ENCODE measurements at places on chromosomes 1 and 21. TPM values are rescaled to one million over a fixed set of nuclear protein-coding genes. Genes with fewer than 3 reads are reported as not detected.

Gene WNT2B
- 6.1 TPM for total RNA-seq

Gene GJA8
- not detected for total RNA-seq

Gene APCS
- not detected for total RNA-seq

Gene PEX10
- total RNA-seq, result 23.3 TPM

Gene FBLIM1
- total RNA-seq, result 17.4 TPM

Gene SLFNL1
- 0.66 TPM for total RNA-seq

Gene FCN3
- 10.5 TPM for total RNA-seq

Gene PTAFR
- 5.6 TPM for total RNA-seq

Gene EFNA1
- total RNA-seq, result 18.7 TPM

Gene AIRE
- total RNA-seq, result not detected

GRCh38 chr1:43227143-43227764 is 42.5 kb upstream of the TMEM125 start:
- H3K36me3 ChIP-seq, result no peaks in the 10 kb centered on the region
- DNase-seq, result peak; percentile 85
- no peaks in the 10 kb centered on the region for H3K4me1 ChIP-seq
- H3K27ac ChIP-seq, result no peak overlapping the region
- H3K4me3 ChIP-seq, result no peak overlapping the region

DNA sequence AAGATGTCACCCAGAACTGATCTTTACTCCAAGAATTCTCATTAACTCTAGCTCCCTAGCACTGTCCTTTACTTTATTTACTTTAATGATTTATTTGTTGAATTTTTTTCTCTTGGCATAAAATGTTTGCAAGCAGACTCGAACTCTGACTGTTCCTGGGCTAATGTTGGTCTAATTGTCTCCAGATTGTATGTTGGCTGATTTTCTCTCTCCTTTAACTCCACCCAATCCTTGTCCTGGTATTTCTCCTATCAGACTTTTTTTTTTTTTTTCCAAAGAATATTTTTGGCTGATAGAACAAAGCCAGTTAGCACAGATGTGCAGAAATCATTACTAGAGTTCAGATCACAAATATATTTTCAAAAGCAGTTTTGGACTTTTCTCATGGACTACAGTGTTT is 82.6 kb downstream of the ATF6 start:
- no peak overlapping the region for H3K27ac ChIP-seq
- H3K4me1 ChIP-seq, result no peaks in the 10 kb centered on the region
- H3K36me3 ChIP-seq, result no peaks in the 10 kb centered on the region
- DNase-seq, result no peak

DNA sequence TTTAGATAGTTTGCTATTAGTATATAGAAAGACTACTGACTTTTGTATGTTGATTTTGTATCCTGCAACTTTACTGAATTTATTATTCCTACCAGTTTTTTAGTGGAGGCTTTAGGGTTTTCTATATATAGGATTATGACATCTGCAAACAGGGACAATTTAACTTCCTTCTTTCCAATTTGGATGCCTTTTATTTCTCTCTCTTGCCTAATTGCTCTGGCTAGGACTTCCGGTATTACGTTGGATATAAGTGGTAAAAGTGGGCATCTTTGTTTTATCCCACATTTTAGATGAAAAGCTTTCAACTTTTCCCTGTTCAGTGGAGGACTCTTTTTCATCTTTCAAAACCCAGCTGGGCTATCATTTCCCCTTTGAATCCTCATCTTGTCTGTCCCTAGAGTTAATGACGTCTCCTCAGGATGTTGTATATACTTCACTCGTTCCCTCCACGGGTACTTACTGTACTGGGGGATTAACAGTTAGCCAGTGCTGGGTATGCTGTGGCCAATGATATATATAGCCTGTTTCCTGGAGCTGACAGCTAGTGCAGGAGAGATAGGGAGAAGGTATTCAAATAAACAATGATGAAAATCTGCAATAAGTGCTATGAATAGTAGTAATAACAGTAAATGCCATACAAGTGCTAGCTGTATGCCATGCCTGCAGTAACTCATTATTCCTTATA is 9.8 kb downstream of the ACOT11 start:
- DNase-seq, result no peak
- H3K4me1 ChIP-seq, result no peaks in the 10 kb centered on the region
- no peak overlapping the region for H3K4me3 ChIP-seq
- no peak overlapping the region for H3K27ac ChIP-seq
- no peaks in the 10 kb centered on the region for H3K27me3 ChIP-seq
- no peaks in the 10 kb centered on the region for H3K36me3 ChIP-seq

DNA sequence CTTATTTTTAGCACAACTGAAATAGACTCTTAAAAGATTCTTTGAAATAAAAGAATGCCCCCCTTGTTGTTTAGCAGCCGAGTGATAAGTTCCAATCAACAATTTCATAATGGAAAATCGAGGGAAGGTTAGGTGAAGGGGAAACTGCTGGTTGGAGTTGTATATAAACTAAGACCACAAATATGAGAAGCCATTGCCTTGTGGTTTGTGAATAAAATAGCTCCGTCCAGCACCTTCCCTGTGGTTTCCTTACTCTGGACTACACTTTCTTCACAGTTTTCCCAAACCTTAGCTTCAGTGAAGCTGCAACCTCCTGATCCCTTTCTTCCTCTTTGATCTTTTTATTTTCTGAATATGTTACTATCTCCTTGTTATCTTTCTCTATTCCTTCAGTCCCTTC is 6.7 kb upstream of the RAB3GAP2 start:
- H3K4me3 ChIP-seq, result no peak overlapping the region
- no peak overlapping the region for H3K27ac ChIP-seq
- DNase-seq, result no peak
- no peaks in the 10 kb centered on the region for H3K4me1 ChIP-seq
- H3K27me3 ChIP-seq, result no peaks in the 10 kb centered on the region

DNA sequence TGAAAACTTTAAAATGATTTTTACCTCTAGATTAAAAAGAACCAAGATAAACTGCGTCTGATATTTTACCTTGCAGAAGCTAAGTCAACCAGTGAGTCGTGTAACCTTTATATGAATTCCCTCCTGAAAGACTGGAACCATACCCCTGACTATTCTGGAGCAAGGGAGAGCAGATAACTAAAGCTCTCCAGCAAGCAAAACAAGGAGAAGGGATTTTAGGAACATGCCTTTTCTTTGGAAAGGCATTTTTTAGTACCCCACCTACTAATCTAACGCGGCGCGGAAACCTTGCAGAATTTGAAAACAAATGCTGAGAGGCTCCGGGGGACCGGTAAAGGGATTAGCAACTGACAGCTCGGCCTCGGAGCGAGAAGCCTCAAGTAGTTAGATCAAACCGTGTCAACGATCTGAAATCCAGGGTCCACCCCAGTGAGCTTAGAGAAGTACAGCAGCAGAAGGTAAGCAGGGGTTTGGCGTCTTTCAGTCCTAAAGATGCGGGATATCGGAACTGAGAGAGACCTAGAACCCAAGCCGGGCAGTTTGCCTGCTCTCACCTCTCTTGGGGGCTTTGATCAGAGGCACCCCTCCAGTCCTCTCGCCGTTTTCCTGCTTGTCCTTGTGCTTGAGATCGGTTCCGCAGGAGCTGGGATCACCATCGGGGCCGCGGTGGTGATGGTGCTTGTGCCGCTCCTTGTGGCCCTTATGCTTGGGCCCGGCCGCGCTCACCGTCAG is 954 bp downstream of the RSBN1 start:
- no peak for DNase-seq
- peak overlapping the region; percentile 86 for H3K4me3 ChIP-seq
- no peaks in the 10 kb centered on the region for H3K36me3 ChIP-seq
- no peaks in the 10 kb centered on the region for H3K27me3 ChIP-seq
- peak overlapping the region; percentile 96 for H3K27ac ChIP-seq
- H3K4me1 ChIP-seq, result no peaks in the 10 kb centered on the region

- no peaks in the 10 kb centered on the region for H3K4me1 ChIP-seq
- no peak for DNase-seq
- H3K4me3 ChIP-seq, result no peak overlapping the region
- no peaks in the 10 kb centered on the region for H3K36me3 ChIP-seq
- no peak overlapping the region for H3K27ac ChIP-seq
Measured at GRCh38 chr1:168085401-168085872, 51.3 kb downstream of the GPR161 start.

GRCh38 chr21:33688353-33688752 is 46.1 kb downstream of the ITSN1 start:
- H3K27ac ChIP-seq, result no peak overlapping the region
- H3K36me3 ChIP-seq, result no peaks in the 10 kb centered on the region

DNA sequence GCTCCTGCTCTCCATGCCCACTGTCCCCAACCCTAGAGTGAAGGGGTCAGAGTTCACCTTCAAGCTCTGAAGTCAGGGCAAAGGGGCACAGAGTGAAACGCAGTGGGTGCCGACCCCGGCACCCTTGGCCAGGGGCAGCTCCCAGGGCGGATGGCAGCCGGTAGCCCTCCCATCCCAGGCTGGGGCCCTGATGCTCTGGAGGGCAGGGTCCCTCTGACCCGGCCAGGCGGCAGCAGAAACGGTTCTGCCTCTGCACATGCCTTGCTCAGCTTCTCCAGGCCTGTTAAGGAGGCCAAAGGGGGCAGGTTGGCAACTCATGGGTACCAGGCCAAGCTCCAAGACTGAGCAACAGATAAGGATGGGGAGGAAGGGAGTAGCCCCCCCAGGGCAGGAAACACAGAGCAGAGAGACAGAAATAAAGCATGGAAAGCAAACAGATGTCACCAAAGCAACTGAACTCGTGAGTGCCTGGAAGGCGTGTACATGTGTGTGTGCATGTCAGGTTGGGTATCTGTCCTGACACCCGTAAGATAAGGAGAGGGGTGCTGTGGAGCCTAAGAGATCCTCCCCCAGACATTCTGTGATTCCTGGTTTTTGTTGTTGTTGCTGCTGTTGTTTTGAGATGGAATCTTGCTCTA is 112.3 kb upstream of the IFFO2 start:
- H3K27me3 ChIP-seq, result no peaks in the 10 kb centered on the region
- H3K27ac ChIP-seq, result no peak overlapping the region

DNA sequence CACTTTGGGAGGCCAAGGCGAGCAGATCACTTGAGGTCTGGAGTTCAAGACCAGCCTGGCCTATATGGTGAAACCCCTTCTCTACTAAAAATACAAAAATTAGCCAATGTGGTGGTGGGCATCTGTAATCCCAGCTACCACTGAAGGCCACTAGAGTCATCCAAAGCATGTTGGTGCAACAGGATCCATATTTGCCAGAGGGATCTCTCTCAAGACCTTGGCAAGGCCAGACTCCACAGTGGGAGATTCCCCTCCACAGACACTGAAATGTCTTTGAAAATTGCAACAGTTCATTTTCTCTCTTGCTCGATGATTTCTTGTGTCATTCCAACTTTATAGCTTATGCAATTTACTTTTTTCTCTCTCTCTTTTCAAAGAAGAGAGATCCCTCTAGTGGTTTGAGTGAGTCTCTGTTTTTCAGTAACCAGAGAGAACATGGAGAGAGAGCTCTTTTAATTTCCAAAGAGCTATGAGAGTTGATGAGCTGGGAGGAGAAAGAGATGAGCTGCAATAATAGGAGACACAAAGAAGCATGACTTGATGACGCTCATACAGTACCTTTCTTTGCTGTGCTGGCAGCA is 176.8 kb upstream of the USP25 start:
- no peak for DNase-seq
- no peak overlapping the region for H3K27ac ChIP-seq
- H3K36me3 ChIP-seq, result no peaks in the 10 kb centered on the region
- no peaks in the 10 kb centered on the region for H3K4me1 ChIP-seq
- no peak overlapping the region for H3K4me3 ChIP-seq
- H3K27me3 ChIP-seq, result no peaks in the 10 kb centered on the region

- no peak for DNase-seq
- H3K4me3 ChIP-seq, result no peak overlapping the region
- no peaks in the 10 kb centered on the region for H3K36me3 ChIP-seq
- no peak overlapping the region for H3K27ac ChIP-seq
Measured at GRCh38 chr1:101131239-101131843, 105.5 kb upstream of the S1PR1 start.

DNA sequence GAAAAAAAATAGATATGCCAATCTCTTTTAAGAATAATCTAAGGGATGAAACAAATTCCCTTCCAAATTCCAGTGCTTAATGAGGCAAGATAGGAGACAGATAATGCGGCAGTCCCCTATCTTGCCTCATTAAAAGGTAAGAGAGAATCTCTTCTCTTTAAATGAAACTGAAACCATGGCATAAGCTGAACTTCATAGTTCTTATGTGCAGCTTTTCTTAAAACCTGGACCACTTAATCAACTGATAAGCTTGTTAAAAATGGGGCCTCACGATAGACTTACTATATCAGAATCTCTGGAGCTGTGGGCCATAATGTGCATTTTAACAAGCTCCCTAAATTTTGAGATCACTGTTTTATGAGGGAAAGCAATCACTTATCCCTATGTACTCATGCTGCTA is 79.2 kb downstream of the NIBAN1 start:
- H3K36me3 ChIP-seq, result no peaks in the 10 kb centered on the region
- H3K27ac ChIP-seq, result no peak overlapping the region
- no peak for DNase-seq
- H3K4me1 ChIP-seq, result no peaks in the 10 kb centered on the region

DNA sequence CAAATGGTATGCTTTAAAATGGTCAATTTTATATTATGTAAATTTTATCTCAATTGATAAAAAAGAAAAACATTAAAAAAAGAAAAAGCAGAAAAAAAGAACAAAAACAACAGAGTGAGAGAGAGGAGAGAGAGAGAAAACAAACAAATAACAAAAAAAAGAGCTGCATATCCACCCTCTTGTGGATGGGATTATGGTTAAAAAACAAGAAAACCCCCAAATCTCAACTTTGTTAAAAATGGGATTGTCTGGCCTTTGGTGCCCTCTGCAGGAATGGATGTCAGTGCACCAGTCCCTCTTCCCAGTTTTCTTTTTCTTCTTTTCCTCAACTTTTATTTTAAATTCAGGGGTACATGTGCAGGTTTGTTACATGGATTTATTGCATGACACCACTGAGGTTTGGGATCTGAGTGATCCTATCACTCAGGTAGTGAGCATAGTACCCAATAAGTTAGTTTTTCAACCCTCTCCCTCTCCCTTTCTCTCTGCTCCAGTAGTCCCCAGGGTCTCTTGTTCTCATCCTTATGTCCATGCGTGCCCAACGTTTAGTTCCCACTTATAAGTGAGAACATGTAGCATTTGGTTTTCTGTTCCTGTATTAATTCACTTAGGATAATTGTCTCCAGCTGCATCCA is 28.1 kb downstream of the RNF187 start:
- H3K4me1 ChIP-seq, result no peaks in the 10 kb centered on the region
- no peaks in the 10 kb centered on the region for H3K36me3 ChIP-seq
- H3K4me3 ChIP-seq, result no peak overlapping the region
- H3K27me3 ChIP-seq, result no peaks in the 10 kb centered on the region

DNA sequence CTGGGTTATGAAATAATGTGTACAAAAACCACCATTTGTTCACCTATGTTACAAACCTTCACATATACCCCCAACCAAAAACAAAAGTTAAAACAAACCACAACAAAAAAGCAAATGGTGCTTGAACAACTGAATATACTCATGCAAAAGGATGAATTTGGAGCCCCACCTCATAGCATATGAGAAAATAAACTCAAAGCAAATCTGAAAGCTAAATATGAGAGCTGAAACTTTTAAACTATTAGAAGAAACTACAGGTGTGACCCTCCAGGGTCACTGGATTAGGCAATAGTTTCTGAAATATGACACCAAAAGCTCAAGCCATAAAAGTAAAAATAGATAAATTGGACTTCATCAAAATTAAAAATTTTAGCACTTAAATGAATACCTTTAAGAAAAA is 215.5 kb upstream of the CHRM3 start:
- no peaks in the 10 kb centered on the region for H3K36me3 ChIP-seq
- no peak overlapping the region for H3K4me3 ChIP-seq
- H3K27ac ChIP-seq, result no peak overlapping the region
- DNase-seq, result no peak

- H3K4me3 ChIP-seq, result no peak overlapping the region
- no peaks in the 10 kb centered on the region for H3K36me3 ChIP-seq
- DNase-seq, result no peak
- H3K27ac ChIP-seq, result no peak overlapping the region
- H3K27me3 ChIP-seq, result peaks cover 22% of the 10 kb centered on the region
Measured at GRCh38 chr1:36723813-36724212, 241.1 kb upstream of the CSF3R start.
